Fibroblast of mammary gland (primary cell): ENCODE measurements at places on chromosomes 5 and 9.

DNA sequence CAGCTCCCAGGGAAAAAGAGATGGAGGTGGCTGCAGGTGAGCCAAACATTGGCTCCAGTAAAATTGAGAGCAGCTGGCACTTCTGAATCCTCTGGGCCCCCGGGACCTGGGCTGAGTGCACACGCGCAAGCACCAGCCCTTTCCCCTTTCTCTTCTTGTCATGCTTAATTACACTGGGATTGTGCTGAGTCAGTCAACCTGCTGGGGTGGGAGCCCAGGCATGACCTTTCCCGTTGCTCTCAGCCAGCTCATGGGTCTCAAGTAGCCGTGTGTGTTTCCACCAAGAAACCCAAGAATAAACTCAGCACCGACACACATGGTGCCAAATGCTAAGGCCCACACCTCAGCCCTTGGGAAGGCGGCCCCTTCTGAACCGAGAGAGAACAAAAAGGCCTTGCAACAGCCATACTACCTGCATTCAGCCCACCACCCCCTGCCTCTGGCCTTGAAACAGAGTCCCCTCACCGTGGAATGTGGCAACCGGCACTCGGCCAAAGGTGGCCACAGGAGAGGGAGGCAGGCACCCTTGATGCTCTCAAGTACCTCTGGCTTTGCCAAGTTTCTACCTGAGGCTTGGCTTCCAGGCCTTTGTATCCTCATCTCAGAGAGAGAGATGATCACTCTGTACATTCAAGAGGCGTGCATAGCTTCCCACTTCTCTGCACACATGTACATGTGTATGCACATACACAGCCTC, 28.1 kb downstream of the SLIT3 start:
- DNase-seq: no peak

GRCh38 chr5:10521466-10522223, 42.2 kb upstream of the ANKRD33B start:
- DNase-seq: no peak

- DNase-seq: no peak
These were observed 6.1 kb downstream of the SLC31A1 start for GRCh38 chr9:113227436-113227835.

GRCh38 chr5:108295578-108296368, 86.1 kb downstream of the FBXL17 start:
- peak; percentile 56 for DNase-seq

- no peak for DNase-seq
These were observed 91.9 kb upstream of the NEURL1B start for GRCh38 chr5:172548981-172549687.

DNA sequence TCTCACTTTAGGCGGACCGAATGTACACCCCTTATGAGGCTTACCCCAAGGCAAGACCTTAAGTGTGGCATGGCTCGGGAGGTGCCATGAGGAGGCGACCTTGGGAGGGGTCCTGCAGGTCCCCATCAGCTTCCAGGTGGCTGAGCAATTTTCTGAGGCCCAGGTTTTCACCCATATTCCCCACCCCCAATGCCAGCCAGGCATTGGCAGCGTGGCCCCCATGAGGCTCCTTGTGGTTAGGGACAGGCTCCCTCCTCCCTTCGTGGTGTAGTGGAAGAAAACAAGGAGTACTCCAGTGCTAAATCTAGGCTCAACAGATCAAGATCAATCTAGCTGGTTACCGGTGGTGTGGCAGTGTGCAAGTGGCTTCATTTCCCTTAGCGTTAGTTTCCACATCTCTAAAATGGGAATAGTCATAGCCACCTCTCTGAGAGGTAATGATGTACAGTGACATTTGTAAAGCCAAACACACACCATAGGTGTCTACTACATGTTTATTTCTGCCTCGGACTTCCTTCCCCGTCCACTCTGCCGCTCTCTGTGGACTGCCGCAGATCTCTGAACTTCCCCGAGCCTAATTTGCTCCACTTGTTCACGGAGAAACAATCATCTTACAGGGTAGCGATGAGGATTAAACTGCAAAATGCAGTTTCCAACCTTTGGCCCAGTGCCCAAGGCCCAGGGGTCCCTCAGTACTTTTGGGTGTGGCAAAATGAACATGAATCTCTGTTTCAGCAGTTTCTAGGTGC, 8.4 kb downstream of the LHX2 start:
- no peak for DNase-seq

GRCh38 chr5:123283499-123283898, 139.7 kb downstream of the CEP120 start:
- no peak for DNase-seq

- peak; percentile 12 for DNase-seq
These were observed 28.1 kb downstream of the FRMPD1 start for GRCh38 chr9:37678789-37679273.

- peak; percentile 79 for DNase-seq
These were observed 15.1 kb upstream of the LCP2 start for GRCh38 chr5:170312666-170313065.

DNA sequence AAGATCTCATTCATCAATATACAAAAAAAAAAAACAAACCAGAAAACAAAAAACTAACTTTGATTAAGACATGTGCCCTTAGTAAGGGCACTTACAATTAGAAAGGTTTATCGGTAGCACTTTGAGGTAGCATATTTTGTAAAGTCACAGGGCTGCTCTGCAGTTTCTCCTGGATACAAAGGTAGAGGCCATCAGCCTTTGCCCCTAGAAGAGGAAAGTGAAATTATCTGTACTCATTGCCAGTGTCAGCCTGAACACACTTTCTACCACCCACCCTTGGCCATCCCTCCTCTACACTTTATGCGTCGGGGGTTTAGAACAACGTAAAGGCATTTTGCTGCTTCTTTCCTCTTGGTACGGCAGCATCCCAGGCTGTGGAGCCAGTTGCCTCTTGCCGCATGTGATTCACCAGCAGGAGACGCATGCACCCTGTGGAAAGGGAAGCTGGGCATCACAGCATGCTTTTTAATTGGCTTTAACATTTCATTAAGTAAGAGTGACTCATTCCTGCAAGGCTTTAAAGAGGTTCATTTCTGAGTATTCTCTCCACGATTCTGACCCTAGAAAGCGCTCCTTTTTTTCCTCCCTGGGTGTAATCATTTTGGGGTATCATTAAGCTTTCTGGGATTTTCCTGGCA, 84.6 kb downstream of the CEMIP2 start:
- peak; percentile 60 for DNase-seq

DNA sequence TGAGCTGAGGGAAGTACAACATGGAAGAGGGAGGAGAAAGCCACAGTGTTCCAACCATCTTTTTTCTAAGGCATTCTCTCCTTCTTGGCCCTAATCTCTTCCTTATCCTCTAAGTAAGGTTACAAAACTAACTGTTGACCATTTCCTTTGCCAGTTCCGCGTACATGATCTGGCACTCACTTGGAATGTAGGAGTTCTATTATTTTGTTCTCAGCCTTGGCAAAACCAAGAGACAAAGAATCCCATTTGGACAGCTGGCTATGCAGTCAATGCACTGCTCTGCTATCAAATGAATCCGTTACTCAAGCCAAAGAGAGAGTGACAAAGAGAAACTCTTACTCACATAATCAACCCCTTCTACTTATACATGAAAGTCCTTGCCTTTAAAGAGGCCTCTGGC, 410.3 kb downstream of the DTWD2 start:
- no peak for DNase-seq

DNA sequence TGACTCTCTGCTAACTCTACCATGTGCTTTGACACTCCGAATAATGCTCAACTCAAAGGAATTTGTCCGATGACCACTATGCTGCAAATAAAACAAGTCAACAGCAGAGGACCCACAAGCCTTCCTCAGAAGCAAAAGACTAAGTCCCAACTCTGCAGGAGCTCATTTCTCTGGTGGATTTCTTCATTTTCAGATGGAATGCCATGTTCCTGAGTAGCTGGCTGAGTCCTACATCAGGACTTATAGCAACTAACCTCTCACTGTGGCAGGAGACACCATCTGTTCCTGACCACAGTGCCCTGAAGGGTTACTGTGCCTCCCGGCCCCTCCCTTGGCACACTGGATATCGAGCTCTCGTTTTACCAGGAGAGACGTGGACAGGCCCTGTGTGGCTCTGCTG, 20.8 kb downstream of the LHFPL2 start:
- DNase-seq: peak; percentile 63

- DNase-seq: no peak
These were observed 194.0 kb downstream of the FBXL7 start for GRCh38 chr5:15693933-15694332.

GRCh38 chr9:85600675-85601263, 141.0 kb downstream of the AGTPBP1 start:
- no peak for DNase-seq

GRCh38 chr5:129745997-129746396, 1.9 kb upstream of the MINAR2 start:
- DNase-seq: no peak

DNA sequence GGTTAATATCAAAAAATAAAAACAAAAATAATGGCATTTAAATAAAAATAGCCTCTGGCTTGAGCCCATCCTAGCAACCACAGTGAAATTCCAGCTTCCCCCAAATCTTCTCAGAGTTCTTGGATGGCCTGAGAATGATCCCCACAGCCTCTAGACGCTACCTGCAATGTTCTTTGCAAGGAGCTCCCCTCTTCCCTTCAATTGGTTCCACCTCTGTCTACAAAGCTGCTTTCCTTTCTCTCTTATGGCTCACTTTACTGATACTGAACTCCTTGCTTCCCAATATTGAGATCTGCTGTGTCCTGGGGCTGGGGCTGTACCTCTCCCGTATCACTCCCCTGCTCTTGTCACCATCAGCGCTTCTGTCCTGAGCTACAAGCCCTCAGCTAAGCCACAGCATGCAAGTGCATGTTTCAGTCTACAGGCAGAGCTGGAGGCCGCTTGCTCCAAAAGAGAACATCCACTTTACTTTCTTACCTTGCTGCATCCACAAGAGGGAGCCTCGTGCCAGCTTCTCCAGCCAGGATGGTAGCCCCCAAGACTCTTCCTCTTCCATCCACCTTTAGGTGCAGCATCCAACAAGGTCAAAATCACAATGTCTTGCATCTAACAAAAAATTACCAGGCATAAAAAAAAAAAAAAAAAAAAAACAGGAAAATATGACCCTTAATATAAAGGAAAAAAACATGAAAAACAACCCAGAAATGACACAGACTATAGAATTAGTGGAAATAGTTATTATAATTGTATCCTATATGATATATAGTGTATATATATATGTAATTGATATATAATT, 57.4 kb upstream of the PRSS3 start:
- peak; percentile 59 for DNase-seq

GRCh38 chr9:107067739-107068416, 204.9 kb downstream of the ZNF462 start:
- no peak for DNase-seq
